ENCODE measurements at places on chromosomes 2 and 18.

DNA sequence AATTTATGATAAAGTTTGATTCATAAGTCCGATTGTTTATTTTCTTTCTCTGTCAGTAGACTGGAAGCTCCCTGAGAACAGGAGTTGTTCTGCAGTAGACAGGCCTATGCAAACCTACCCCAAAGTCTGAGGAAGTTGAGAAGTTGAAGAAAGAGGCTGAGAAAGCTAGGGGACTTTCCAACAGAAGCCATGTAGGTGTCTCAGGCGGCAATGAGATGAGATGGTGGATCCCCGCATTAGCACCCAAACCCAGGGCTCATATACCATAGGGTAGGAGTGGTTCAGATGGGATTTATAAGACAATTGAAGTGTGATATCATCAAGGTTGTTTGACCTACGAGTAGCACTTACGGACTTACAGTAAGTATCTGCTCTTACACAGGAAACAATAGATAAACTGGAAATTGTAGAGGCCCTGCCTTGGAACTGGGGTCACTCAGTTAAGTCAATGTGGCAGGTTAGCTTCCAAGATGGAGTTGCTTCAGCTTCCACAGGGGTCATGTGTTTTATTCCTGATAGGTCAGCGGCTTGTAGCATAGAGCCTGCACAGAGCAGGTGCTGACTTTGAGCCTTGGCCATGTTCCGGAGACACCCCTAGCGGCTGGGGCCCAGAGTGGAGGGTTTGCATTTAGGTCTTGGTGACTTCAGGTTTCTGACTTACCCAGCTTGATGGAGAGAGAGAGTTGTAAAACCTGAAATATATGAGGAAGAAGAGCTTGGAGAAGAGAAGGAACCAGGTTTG is 2.3 kb upstream of the PSD4 start:
- no peak for DNase-seq

DNA sequence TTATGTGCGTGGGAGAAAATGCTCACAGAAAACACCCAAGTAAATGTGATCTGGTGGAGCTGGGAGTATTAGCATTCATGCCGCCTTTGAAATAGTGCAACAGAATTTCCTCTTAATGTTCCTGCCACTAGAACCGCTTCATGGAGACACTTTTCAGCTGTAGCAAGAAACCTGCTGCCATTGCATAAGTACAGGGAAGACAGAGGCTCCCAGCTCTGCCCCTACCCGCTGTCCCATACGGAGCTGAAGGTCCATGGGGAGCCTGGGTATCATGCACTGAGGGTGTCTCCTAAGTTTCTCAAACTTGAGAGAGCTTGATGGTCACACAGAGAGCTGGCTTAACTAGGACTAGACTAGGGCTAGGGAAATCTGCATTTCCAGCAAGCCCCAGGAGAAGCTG is 49.6 kb downstream of the CRIM1 start:
- no peak for DNase-seq

DNA sequence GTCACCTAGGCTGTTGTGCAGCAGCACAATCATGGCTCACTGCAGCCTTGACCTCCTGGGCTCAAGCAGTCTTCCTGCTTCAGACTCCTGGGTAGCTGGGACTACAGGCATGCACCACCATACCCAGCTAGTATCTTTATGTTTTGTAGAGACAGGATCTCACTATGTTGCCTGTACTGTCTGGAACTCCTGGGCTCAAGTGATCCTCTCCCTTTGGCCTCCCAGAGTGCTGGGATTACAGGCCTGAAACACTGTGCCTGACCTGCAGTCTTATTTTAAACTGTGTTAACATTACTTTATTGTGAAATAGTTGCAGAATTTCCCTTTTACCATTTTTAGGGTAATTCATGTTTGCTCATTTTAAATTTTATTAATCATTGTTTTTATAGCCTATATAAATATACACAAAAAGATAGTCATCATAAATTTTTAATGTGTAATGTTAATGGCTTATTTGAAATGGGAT is 24.6 kb downstream of the EML4 start:
- DNase-seq = no peak

DNA sequence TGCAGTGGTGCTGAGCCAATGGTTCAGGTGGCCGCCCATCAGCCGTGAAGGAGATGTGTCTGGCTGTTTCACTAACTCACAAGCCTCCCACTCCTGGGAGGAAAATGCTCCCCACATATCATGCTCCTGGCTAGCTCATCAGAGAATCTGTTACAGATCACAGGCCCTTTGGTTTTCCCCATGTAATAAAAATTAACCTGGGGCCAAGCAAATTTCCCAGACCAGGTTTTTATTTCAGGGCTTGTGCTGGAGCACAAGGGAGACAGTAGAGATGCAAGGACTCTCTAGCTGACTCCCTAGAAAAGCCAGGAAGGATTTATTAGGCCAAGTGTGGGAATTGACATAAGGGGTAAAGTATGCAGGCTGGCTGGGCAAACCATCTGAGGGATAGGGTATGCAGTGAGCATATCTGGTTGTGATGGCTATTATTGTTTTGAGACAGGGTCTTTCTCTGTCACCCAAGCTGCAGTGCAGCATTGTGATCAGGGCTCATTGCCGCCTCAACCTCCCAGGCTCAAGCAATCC is 40.6 kb upstream of the CCBE1 start:
- DNase-seq = no peak

GRCh38 chr2:233976087-233976486 is 58.9 kb downstream of the TRPM8 start:
- DNase-seq = no peak

DNA sequence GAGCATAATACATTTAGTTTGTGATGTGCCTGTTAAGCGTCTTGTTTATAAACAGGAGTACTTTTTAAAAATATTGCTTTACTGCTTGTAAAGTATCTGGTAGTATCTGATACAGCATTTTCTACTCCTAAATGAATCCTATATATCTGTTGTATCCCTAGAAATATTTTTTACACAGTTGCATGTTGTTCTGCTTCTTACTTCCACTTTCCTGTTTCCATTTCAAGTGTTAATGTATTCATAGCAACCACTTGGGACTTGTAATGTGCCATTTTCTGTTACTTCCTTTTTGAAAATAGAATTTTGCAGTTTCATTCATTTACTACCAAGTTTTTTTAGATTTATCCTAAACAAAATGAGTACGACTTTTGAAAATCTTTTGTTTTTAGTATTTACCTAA is 24.9 kb downstream of the CCNT2 start:
- DNase-seq = no peak

DNA sequence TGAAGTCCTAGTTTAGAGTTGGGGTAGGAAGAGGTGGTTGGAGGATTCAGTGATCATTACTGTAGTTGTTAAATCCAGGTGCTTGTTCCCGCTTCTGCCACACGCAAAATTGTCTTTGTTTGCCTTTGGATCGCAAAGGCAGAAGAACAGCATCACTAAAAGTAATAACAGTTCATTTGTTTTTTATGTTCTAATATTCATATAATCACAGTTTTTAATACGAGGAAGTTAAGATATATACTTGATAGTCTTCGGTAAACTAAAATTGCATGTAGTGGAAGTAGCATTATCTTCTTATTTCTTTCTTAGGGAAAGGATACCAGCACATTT is 365 bp downstream of the NDUFB3 start:
- DNase-seq = no peak

GRCh38 chr2:104250635-104251034 is 603.3 kb upstream of the POU3F3 start:
- DNase-seq = no peak

DNA sequence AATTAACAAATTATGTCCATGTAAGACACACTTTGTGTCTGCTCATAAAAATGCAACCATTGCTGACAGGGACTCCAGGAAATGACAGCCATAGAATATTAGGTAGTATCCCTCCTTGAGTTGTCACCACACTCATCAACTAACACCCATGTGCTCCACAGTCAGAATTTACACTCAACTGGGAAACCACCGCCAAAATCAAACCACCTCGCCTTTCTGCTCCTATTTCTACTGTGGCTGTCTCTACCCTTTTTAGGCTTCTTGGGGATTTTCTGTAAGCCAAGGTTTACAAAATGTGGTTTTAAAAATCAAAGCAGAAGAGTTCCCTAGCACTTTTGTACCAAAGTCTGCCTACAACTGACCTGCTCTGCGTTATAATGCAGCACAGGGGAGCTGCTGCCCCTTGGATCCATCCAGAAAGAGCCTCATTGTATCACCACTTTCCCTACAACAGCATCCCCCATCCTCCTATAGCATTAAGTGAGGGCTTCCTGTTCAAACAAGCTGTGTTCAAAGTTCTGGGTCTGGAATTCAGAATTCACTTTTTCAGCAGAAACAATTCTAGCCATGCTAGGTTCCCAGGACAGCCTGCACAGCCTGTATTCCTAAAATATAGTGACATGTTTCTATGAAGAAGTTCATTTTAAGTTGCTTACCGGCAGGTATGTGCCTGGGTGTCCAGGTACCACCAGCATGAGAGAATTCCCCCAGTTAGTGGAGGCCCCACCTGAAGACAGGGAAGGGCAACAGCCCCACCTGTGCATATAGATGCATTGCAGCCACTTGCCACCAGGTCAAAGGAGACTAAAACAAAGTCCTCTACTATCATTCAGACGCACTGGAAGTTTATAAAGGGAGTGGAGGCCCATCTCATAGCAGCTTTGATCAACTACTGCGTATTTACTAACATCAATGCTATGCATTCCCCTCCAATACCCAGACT is 104.3 kb downstream of the MYO5B start:
- no peak for DNase-seq

GRCh38 chr2:219430633-219431615 is 3.7 kb upstream of the SPEG start:
- no peak for DNase-seq

DNA sequence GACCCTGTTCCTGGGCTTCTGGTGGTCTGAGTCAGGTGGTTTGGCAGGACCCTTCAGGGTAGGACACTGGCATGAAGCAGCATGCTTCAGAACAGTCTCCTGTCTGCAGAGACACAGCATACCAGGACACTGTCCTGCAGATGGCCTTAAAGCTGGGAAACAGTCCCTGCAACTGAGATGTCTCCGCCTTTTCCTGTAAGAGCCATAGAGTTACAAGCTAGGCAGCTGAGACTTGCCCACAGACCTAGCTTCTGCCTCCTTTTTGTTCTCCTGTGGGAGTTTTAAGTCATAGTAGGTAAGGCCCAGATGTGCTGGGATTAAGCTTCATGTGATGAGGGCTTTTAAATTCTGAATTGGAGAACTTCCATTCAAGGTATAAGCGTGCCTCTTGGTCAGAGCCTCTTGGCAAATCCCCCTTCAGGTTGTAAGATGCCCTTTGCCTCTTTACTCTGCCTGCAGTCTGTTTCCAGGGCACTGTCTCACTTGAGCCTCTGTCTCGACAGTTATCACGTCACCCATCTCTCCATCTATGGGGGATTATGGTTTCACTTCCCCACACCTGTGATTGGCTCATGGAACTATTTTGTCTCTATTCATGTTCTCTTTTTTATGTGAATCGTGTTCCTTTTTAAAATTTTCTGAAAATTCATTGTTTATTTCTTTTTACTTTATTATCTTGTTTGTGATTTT is 51.8 kb downstream of the COA5 start:
- DNase-seq = no peak

DNA sequence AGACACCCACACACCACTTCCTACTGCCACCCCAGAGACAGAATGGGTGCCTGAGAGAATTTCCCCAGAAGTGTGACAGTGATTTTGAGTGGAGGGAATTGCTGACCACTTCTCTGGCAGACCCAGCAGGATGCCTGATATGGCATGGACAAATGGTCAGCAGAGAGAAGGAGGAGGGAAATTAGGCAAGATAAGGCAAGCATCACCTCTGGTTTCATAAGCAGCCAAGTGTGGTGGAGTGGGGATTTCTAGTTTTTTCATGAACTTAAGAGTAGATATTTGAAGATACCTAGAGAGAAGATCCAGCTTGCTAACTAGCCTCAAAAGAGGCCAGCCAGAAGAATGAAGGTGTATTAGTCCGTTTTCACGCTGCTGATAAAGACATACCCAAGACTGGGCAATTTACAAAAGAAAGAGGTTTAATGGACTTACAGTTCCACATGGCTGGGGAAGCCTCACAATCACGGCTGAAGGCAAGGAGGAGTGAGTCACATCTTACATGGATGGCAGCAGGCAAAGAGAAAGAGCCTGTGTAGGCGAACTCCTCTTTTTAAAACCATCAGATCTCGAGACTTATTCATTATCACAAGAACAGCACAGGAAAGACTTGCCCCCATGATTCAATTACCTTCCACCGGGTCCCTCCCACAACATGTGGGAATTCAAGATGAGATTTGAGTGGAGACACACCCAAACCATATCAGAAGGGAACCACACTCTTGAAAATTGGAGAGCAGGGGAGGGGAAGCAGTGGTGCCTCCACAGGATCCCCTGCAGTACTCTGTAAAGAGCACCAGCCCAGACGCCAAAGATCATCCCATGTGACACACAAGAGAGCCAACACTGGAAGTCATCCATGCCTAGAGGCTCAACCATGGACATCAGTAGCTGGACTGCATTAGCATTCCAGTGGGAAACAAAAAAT is 64.2 kb downstream of the RBM43 start:
- no peak for DNase-seq

DNA sequence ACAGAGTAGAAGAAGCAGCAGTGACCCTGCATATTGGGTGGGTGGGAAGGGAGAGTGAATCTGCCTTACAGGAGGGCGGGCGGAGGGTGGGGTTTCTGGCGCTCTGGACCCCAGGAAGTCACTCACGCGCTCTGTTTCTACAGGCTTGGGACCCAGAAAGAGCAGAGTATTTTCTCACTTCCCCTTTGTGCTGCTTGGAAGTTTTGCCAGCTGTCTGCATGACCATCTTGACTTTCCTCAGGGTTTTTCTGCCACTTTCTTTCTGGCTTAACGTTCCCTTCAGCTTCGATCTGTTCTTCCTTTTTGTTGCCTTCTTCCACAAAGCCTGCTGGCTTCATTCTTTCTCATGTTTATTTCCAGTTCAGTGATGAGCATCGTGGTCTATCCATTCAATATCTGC is 383.1 kb downstream of the GALR1 start:
- DNase-seq = no peak

- no peak for DNase-seq
Observed at GRCh38 chr2:17728210-17728609, 25.4 kb downstream of the SMC6 start.

- DNase-seq = no peak
Observed at GRCh38 chr2:172108587-172108930, 5.9 kb upstream of the DLX2 start.

GRCh38 chr2:175926272-175926671 is 75.8 kb downstream of the LNPK start:
- no peak for DNase-seq

DNA sequence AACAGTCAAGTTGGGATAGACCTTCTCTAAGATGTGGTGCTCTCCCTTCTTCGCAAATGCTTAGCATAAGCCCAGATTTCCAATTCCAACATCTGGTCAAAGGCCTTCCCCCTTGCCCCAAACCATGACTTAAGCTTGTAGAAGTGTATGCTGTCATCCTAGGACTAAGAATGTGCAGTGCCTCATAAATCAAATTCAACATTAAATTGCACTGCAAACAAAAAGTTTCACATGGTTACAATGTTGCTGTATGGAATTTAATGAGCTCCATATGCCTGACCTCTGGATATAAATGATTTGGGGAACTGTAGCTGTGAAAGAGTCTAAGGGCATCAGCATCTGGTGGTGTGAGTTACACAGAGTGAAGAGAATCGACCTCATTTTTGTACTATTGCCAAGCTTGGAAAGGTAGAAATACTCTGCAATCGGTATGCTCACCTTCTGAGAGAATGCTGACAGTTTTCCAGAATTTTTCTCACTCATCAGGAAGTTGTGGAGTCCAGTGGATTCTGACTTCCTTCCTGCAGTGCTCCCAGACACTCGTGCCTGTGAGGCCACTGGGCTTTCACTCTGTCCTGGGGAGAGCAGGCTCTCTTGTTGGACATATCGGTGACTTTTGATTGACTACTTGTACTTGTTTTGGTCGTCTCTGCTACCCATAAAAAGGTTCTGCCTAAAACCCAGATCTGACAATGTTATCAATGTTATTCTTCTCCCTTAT is 40.6 kb downstream of the FASTKD2 start:
- DNase-seq = no peak

- DNase-seq = no peak
Observed at GRCh38 chr2:16561251-16561650, 104.4 kb downstream of the CYRIA start.
